ENCODE measurements at places on chromosomes 7 and 10.

- no peak for DNase-seq
These were observed 734 bp downstream of the CHST3 start for GRCh38 chr10:71964743-71965515.

- peak; percentile 51 for DNase-seq
These were observed 1.7 kb downstream of the SFXN3 start for GRCh38 chr10:101032637-101033224.

DNA sequence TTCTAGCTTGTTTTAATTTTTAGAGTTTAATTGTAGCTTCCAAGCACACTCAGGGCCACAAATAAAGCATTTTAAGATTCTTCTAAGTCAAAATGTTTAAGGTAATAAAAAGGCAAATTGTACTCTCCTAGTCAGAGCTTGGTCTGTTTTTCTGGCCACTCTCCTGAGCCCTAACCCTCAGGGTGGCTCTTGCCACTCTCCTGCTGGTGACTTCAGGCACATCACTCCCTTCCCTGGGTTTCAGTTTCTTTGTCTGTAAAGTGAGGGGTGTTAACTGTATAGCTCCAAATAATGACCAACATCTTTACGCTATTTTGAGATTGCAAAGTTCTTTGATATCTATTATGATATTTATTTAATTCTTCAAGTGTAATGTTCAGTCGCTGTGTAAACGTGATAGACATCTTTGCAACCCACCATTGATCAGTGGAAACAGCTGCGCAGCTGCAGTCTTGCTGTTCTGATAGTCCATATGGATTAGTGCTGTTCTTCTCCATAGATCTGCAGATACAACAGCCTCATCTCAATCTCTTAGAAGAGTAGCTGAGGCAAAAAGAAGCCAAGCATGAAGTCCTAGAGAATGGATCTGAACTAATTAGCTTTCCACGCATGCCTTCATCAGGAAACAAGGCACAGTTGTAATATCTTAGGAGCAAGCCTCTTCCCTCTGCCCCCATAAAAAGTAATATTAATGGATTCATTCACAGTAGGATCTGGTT lies 189.9 kb downstream of the PLPP4 start:
- DNase-seq, result no peak

- no peak for DNase-seq
These were observed 93.1 kb downstream of the FZD1 start for GRCh38 chr7:91357379-91357778.

All from thoracic aorta (tissue), 2 donors.